Caco-2 (cell line): ENCODE measurements at places on chromosomes 3 and 15. TPM values are rescaled to one million over a fixed set of nuclear protein-coding genes. Genes with fewer than 3 reads are reported as not detected.

DNA sequence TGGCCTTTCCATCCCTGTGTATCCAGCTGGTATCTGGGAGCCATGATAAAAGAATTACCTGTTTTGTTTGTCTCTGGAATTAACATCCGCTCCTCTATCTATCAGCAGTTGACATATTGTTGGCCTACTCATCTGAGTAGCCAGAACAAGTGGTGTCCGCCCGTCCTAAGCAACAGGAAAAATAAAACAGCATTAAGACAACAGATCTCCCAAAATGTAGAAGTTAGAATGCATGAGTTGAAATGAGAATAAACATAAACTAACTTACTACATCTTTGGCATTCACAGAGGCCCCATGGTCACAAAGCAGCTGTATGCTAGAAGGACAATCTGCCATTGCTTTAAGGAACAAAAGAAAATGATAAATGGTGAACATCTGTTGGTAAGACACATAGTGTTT, 75.9 kb downstream of the UACA start:
- no peaks in the 10 kb centered on the region for H3K36me3 ChIP-seq
- H3K27ac ChIP-seq: no peak overlapping the region
- H3K27me3 ChIP-seq: no peaks in the 10 kb centered on the region
- H3K4me3 ChIP-seq: no peak overlapping the region

DNA sequence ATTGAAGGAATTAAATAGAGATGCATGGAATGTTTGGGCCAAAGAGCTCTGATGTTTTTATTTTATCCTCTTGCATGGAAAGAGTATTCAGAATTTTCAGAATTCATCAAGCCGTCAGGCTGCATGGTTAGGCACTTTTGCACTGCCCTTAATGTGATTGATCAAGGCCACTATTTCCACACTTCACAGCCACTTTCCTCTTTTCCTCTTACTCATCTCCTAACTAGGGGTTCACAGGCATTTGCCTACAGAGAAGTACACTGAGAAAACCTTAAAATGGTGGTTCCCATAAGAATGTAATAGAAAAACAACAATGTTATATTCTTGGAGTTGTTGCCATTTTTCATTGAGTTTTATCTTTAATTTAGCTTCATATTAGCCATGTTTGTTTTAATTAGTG, 10.9 kb downstream of the SLC35A5 start:
- H3K4me1 ChIP-seq: no peaks in the 10 kb centered on the region
- no peaks in the 10 kb centered on the region for H3K27me3 ChIP-seq
- no peak for DNase-seq
- H3K27ac ChIP-seq: no peak overlapping the region
- no peaks in the 10 kb centered on the region for H3K36me3 ChIP-seq

DNA sequence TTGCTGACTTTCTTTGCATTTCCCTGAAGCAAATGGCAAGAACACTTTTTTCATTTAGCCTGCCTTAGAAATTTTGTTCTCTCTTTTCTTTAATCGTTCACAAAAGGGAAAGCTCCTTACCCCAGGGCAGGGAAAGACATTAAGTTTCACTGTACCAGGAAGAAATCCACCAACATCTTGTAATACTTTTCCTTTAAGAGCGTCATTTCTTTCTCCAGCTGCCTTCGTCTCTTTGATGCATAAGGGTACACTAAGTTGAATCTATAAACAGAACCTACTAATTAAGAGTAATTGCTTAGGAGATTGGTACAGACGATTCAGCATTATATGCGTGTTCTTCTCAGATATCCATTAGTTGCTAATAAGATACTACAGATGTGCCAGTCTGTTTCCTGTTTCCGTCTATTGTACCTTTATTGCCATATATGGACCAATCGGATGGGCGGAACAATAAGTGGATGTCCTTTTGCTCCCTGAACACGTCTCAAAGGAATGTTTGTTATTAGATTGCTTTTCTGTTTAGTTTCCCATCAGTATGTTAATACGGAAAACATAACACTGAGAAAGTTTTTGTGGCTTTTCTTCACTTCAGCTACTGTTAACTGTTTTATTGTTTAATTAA, 276.7 kb upstream of the RARB start:
- H3K36me3 ChIP-seq: no peaks in the 10 kb centered on the region
- H3K4me3 ChIP-seq: no peak overlapping the region
- no peak for DNase-seq
- no peak overlapping the region for H3K27ac ChIP-seq
- no peaks in the 10 kb centered on the region for H3K27me3 ChIP-seq

The STX19 gene
- total RNA-seq: not detected in 2 replicates
